ENCODE measurements at places on chromosomes 2 and 18. TPM values are rescaled to one million over a fixed set of nuclear protein-coding genes. Genes with fewer than 3 reads are reported as not detected.

The STAM2 gene
- total RNA-seq = 73.2 TPM

The STPG4 gene
- 1.9 TPM for total RNA-seq

The PLCL1 gene
- 31.0 TPM for total RNA-seq

The GPR75 gene
- 27.2 TPM for total RNA-seq

The VWA3B gene
- total RNA-seq = 1.3 TPM

The L3MBTL4 gene
- total RNA-seq = 13.1 TPM

The CRACDL gene
- total RNA-seq = 0.94 TPM

The GKN1 gene
- total RNA-seq = not detected

Data from parietal lobe (tissue), 2 donors.